ENCODE measurements at places on chromosomes 11 and 22. TPM values are rescaled to one million over a fixed set of nuclear protein-coding genes. Genes with fewer than 3 reads are reported as not detected.

The FOLH1 gene
- total RNA-seq, result not detected

The NPAS4 gene
- 0.63 TPM for total RNA-seq

GRCh38 chr22:48925450-48925849, 902.2 kb downstream of the BRD1 start:
- H3K36me3 ChIP-seq, result no peaks in the 10 kb centered on the region
- no peak overlapping the region for H3K27ac ChIP-seq
- no peak for DNase-seq
- peaks cover 29% of the 10 kb centered on the region for H3K4me1 ChIP-seq
- peaks cover 9% of the 10 kb centered on the region for H3K27me3 ChIP-seq

- no peaks in the 10 kb centered on the region for H3K36me3 ChIP-seq
- H3K4me3 ChIP-seq, result no peak overlapping the region
- no peaks in the 10 kb centered on the region for H3K4me1 ChIP-seq
- H3K27me3 ChIP-seq, result no peaks in the 10 kb centered on the region
Measured at GRCh38 chr11:4839851-4840549, 9.0 kb downstream of the OR51S1 start.

The IRF7 gene
- 10.2 TPM for total RNA-seq

The CRYBB2 gene
- total RNA-seq, result not detected

The PDGFB gene
- 0.80 TPM for total RNA-seq

DNA sequence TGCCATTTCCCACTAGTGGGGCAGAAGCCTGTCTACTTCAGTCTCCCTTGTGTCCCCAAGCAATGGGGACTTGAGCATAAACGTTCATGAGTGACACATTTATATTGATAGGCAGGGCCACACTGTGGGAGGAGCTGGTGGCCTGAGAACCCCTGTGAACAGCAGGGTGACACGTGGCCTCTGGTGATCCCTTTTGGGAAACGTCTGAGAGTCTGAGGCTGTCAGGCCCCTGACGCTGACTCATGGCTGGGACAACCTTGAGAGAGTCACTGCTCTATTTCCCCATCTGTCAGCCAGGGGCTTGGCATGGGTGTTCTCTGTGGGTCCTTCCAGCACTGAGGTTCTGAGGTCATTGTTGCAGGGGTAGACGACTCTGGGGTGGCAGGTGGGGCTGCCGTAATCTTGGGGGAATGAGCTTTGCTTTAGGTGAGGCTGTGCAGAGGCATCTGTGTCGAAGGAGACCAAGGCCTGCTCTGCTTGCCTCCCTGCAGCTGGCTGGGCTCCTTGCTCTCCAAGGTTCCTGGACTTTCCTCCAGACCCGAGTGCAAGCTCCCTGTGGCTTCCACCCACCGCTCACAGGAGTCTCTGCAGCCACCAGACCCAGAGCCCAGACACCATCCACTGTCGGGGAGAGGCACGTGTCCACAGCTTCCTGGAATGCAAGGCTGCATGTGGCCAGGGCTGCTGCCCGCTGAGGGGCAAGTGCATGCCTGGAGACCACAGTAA, 54.7 kb downstream of the SMIM38 start:
- no peak overlapping the region for H3K4me3 ChIP-seq
- no peak overlapping the region for H3K27ac ChIP-seq
- H3K4me1 ChIP-seq, result peaks cover 33% of the 10 kb centered on the region
- H3K36me3 ChIP-seq, result peaks cover 2% of the 10 kb centered on the region

GRCh38 chr11:67056267-67057204, at the start of gene RHOD:
RHOD (plus strand) TSS chr11:67056847; CDS start chr11:67056903, 56 bp downstream.
- H3K27me3 ChIP-seq, result peaks cover 23% of the 10 kb centered on the region
- DNase-seq, result peak; percentile 29
- no peak within 1 kb of the TSS for H3K27ac ChIP-seq
- peaks cover 10% of the 10 kb centered on the region for H3K4me1 ChIP-seq
- peak within 1 kb of the TSS; percentile 56 for H3K4me3 ChIP-seq
- H3K36me3 ChIP-seq, result no peaks in the 10 kb centered on the region

DNA sequence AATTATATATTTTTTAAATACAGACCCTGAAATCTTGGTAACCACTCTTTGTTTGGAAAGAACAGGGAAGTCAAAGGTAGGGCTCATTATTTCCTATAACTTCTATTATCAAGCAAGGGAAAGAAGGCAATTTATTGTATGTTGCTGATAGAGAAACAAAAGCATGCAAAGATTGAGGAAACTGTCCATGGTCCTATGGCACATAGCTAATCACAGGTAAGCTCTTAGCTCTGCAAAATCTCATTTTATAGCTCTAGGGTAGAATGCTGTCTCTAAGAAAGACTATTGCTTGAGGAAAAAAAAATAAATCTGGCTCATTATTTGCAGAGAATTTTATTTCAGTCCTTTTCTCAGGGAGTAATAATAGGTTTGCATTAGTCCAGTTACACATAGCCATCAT, 7.4 kb upstream of the GUCY1A2 start:
- no peak overlapping the region for H3K27ac ChIP-seq
- no peak for DNase-seq
- H3K4me1 ChIP-seq, result no peaks in the 10 kb centered on the region
- no peak overlapping the region for H3K4me3 ChIP-seq
- no peaks in the 10 kb centered on the region for H3K36me3 ChIP-seq
- peaks cover 42% of the 10 kb centered on the region for H3K27me3 ChIP-seq

GRCh38 chr22:36386351-36386899, 1.3 kb downstream of the MYH9 start:
- H3K36me3 ChIP-seq, result peaks cover 6% of the 10 kb centered on the region
- H3K4me1 ChIP-seq, result peaks cover 42% of the 10 kb centered on the region
- DNase-seq, result no peak
- no peaks in the 10 kb centered on the region for H3K27me3 ChIP-seq
- H3K27ac ChIP-seq, result peak overlapping the region; percentile 98
- H3K4me3 ChIP-seq, result peak overlapping the region; percentile 84

DNA sequence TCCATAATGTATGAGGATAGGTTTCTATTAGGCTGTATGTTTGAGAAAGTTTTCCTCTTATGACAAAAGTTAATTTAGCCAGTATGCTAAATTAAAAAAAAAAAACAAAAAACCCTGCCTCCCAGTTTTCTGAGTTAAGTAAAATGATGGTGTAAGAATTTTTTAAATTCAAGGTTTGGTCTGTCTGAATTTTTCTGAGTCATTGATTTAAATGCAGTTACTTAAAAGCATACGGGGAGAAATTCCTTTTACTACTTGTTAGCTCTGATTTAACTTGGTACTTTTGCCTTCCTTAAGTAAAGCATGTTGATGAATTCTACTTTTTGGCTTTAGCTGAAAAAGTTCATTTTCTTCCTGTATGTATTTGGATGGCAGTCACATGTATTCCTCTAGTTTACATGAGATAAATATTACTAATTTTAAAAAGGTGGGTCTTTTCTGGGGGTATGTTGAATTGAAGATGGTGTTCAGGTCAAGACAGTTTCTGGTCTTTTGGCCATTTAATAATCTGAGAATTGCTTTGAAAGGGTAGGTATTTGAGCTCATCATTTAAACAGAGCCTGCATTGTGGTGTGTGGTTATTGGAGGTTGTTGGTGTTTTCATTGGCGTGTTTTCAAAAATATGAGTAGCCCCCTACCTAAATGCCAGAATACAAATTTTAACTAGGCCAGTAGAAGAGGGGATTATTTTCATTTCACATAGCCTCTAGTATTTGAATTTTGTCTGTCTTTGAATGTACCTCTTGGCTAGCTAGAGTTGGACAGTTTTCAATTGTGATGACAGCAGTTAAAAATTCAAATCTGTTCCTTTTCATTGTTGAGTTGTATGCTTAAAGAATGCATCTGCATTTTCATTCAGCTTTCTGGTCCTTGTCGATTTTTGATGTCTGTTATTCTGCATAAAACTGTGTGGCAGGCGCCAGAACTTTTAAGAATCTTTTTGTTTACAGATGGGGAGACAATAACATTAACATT, 64.7 kb downstream of the MTMR3 start:
- H3K27ac ChIP-seq, result peak overlapping the region; percentile 73
- no peaks in the 10 kb centered on the region for H3K36me3 ChIP-seq
- DNase-seq, result no peak
- peaks cover 20% of the 10 kb centered on the region for H3K4me1 ChIP-seq

The B3GAT1 gene
- total RNA-seq, result 32.3 TPM

All from neural crest cell (in vitro differentiated cells).